ENCODE measurements at places on chromosomes 12 and 14.

GRCh38 chr14:101518611-101519473 is 42.5 kb upstream of the DIO3 start:
- DNase-seq: no peak

DNA sequence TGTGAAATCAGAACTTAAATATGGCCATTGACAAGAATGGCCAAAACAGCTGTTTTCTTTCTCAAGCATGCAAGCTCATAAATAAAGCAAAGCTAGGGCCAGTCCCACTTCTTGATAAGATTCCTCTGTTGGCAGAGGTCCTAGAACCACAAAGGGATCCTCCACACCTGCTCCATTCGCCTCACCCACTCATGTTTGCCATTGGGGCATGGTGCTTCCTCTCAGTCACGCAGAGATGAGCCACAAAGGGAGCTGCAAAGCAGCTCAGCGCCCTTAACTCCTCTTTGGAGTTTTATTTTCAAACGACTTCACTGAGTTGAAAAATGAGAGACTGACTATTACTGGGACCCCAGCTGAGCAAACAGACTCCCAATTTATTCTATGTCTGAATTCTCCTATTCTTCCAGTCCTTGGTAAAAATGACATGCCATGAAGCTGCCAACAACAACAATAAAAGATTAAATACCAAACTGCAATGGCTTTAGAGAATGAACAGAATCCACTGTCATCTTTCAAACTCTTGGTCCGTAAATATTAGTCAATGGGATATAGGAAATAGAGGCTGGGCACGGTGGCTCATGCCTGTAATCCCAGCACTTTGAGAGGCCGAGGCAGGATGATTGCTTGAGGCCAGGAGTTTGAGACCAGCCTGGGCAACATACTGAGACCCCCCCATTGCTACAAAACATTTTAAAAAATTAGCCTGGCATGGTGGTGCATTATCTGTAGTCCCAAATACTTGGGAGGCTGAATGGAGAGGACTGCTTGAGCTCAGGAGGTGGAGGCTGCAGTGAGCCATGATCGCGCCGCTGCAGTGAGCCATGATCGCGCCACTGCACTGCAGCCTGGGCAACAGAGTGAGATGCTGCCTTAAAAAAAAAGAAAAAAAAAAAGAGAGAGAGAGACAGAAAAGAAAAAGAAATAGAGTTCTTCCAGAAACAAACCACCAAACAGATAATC is 16.4 kb downstream of the MANSC1 start:
- no peak for DNase-seq

- peak; percentile 49 for DNase-seq
These were observed 99.1 kb upstream of the NAP1L1 start for GRCh38 chr12:76183459-76184186.

GRCh38 chr12:68579254-68579653 is 31.4 kb upstream of the RAP1B start:
- DNase-seq: no peak

DNA sequence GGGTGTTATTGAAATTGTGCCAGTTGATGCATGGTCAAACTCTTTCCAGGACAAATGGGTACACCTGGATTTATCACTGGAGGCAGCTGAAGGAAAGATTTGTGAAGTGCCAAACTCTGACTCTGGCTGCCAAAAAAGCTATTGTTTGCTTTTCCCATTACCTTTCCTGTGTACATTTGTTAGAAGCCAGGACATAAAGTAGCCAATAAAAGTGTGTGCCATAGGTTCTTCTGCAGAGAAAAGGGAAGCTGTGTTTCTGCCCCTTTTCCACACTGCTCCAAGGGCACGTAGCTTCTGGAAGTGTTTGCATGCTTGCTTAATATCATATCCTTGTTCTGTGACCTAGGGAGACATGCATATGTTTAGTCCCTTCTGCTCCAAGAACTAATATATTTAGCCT is 1114.4 kb downstream of the SLC16A7 start:
- no peak for DNase-seq

DNA sequence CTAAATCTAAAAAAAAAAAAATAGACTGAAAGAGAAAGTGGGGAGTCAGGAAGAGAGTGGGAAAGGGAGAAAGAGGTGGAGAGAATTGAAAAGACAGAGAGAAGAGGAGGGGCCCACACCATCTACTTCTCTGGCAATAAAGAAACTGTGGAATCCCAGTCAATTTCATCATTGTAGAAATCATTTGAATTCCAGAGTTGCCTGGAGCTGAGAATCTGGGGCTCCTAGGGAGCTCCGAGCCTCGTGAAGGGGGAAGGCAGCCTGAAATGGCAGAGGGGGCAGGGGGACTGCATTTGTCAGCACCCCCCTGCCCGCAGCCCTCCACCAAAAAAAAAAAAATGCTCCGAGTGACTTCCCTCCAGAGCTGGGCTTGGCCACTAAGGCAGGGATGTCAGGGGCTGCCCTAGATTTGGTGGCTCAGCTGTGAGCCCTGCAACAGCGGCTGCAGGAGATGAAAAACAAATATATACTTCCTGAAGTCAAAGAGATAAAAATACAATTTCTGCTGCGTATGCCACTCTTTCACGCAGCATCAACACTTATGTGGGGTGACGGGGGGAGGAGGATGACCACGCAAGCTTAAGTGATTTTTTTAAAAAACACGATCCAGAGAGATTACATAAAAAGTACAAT is 80.5 kb downstream of the BCL11B start:
- DNase-seq: peak; percentile 51

- DNase-seq: no peak
These were observed 3.4 kb downstream of the ARID2 start for GRCh38 chr12:45732936-45733335.

- DNase-seq: no peak
These were observed 204.3 kb downstream of the KIF26A start for GRCh38 chr14:104342435-104343293.

DNA sequence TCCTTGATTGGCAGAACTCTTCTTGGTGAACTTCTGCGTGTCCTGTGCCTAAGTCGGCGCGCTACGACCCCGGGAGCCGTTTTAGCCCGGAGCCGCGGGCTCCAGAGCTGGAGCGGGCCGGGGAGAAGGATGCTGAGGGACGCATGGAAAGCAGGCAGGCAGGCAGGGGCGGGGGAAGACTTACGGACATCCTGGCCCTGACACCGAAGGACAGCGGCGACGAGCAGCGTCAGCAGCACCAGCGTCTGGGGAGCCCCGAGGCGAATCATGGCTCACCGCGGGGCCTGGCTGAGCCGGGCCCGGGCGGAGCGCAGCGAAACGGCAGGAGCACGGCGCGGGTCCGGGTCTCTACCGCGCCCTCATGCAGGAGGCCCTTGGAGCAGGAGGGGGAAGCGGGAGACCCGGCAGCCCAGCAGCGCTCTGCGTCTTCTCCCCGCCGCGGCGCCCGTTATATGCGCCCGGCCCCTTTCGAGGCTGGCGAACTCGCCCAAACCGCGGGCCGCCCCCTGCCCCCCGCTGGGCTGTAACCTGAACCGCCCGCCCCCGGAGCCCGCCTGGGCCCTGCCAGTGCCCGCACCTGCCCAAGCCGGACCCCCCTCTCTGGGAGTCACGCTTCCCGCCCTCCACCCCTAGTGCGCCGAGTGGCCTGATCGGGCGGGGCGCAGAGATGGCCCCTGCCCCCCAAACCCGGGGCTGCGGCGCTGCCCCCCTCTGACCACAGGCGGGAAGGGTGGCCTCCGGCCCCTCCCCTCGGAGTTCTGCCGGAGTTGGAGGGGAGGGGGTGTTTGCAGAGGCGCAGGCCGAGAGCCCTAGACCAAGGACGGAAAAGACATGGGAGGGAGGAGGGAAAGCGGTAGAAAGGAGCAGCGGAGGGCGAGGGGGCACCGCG is at the start of gene COL2A1:
TSS of gene COL2A1 (minus strand) at position 424 of the 889 bp plus-strand sequence. CDS start at position 269, 155 bp downstream.
- peak; percentile 52 for DNase-seq

GRCh38 chr12:130073721-130074120 is 88.5 kb upstream of the FZD10 start:
- no peak for DNase-seq

DNA sequence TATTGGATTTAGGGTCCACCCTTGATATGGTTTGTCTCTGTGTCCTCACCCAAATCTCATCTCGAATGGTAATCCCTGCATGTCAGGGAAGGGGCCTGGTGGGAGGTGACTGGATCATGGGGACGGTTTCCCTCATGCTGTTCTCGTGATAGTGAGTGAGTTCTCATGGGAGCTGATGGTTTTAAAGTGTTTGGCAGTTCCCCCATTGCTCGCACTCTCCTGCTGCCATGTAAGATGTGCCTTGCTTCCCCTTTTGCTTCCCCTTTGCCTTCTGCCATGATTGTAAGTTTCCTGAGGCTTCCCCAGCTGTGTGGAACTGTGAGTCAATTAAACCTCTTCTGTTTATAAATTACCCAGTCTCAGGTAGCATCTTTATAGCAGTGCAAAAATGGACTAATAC is 118.3 kb downstream of the VRK1 start:
- DNase-seq: no peak

GRCh38 chr14:22822571-22823098 is 7.1 kb upstream of the MRPL52 start:
- peak; percentile 79 for DNase-seq

GRCh38 chr14:39861229-39861600 is 429.0 kb upstream of the FBXO33 start:
- DNase-seq: no peak

DNA sequence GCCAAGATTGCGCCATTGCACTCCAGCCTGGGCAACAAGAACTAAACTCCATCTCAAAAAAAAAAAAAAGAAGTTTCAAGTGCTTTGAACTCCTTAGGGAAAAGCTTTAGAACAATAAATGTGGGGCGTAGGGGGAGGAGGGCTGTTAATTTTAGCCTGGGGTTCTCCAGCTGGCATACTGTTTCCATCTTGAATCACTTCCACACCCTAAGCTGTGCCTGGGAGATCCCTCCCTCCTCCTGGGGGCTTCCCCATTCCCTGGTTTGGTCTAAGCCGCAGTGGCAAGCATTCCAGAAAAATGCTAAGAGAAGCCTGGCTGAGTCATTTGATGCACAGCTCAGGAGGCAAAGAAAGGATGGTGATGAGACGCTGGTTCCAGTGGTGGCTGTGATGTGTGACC is 2.3 kb upstream of the ZNF384 start:
- DNase-seq: no peak

DNA sequence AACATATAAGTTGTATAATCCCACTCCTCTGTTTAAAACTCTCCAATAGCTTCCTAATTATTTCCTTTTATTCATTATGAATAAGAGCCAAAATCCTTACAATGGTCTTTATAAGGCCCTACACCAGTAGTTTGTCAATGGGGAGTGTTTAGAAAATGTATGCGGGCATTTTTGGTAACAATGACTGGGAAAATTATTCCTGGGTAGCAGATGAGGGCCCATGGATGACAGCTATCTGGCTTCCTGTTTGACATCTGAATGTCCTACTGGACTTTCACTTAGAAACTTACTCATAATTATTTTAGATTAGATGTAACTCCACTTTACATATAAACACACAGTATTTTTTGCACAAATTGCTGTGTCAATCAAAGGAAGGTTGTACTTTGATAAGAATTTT is 101.2 kb downstream of the PAPLN start:
- DNase-seq: no peak

GRCh38 chr12:128961957-128962356 is 108.7 kb downstream of the GLT1D1 start:
- no peak for DNase-seq

GRCh38 chr14:96762650-96763049 is 34.5 kb upstream of the VRK1 start:
- peak; percentile 38 for DNase-seq

- no peak for DNase-seq
These were observed 74.4 kb downstream of the POLR3B start for GRCh38 chr12:106431839-106432411.

- DNase-seq: peak; percentile 48
These were observed 342.7 kb downstream of the CACNA1C start for GRCh38 chr12:2395354-2395977.

- peak; percentile 80 for DNase-seq
These were observed 10.8 kb downstream of the SUOX start for GRCh38 chr12:56007564-56008559.

- DNase-seq: peak; percentile 67
These were observed 464.0 kb downstream of the RAD51B start for GRCh38 chr14:68283378-68284123.

DNA sequence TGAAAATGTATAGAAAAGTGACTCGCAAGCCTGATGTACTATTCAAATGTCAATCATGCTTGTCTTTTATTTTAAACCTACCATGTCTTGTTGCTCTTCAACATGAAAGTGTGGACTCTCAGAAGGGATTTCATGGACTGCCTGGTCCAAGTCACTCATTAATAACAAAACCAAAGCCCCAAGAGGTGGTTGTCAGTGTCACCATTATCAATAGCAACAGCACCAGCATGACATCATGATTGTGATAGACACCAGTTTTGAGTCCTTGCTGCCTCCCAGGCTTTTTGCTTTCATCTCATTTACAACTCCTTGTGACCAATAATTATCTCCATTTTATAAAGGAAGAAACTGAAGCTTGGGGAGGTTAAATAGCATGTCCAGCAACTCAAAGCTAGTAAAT is 112.0 kb upstream of the TMPO start:
- no peak for DNase-seq

- DNase-seq: no peak
These were observed 56.7 kb downstream of the CD163L1 start for GRCh38 chr12:7387289-7387688.

DNA sequence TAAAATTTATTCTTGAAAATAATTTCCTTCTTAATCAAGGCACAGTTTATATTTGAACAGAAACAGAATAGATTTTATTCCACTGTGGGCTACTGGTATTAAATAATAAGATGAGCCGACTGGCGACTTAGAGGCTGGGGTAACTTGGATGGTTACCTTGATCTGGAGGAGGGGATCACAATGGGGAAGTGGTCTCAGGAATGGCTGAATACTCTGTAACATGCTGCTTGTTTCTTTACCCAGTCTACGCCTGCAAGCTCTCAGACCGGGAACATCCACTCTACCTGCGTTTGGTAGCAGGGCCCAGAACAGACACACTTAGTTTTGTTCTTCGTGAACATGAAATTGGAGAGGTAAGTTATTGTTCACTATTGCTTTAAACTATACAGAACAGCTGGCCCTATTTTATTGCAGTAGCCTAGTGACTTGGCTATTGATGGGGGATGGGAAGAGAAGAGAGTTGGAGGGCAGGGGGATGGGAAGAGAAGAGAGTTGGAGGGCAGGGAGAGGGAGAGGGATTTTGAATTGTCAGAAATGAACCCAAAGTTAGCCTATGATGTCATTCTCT is 67.9 kb downstream of the GNS start:
- no peak for DNase-seq

GRCh38 chr14:33842299-33842698 is 108.6 kb downstream of the EGLN3 start:
- no peak for DNase-seq

- DNase-seq: no peak
These were observed 3.8 kb downstream of the PGF start for GRCh38 chr14:74951443-74952179.

- no peak for DNase-seq
These were observed 50.4 kb downstream of the ACADS start for GRCh38 chr12:120775862-120776552.

GRCh38 chr12:28794211-28794610 is 354.9 kb upstream of the FAR2 start:
- no peak for DNase-seq

DNA sequence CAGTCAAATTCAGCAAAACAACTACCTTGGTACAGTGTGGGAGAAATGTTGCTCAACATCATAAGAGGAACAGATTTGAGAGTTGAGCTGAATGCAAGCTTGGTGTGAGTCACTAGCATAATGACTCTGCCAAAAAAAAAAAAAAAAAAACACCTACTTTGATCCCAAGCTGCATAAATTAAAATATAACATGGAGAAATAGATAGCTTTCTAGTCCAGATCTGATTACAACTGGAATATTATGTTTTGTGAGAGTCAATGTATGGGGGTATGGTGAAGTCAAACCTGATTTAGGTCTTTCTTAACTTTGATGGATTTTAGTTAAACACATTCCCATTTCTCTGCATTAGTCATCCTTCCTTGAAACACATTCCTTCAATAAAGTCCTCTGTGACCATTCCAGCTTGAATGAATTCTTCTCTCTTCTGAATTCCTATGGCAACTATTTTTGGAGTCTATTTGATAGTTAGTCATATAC is 188.1 kb downstream of the SLC5A8 start:
- no peak for DNase-seq

Data from activated T-cell treated with anti-CD3 and anti-CD28 coated beads, Interleukin-2, amount 50 U/mL, for 24 hours (primary cell).